ENCODE measurements at places on chromosomes 4 and X.

DNA sequence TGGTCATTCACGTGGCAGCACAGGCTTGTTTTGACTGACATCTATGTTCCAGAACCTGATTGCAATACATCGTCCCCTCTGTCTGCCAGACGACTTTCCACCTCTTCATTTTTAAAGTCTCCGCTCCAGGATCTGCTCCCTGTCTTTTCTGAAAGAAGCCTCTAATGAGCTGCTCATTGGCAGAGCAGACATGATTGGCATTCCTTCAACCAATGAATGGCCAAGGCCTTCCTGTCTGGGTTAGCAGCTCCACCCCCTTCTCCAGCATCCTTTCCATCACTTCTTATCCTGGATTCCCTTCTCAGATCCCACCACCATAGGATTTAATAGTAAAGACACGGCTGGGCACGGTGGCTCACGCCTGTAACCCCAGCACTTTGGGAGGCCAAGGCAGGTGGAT is 202.7 kb upstream of the KLF3 start:
- DNase-seq: no peak

GRCh38 chrX:39043838-39044550 is 242.7 kb downstream of the MID1IP1 start:
- DNase-seq: no peak

- DNase-seq: peak; percentile 3
These were observed 43.7 kb downstream of the NLGN4X start for GRCh38 chrX:6184900-6185515.

- DNase-seq: no peak
These were observed 159.3 kb upstream of the GALNT7 start for GRCh38 chr4:173009129-173009823.

DNA sequence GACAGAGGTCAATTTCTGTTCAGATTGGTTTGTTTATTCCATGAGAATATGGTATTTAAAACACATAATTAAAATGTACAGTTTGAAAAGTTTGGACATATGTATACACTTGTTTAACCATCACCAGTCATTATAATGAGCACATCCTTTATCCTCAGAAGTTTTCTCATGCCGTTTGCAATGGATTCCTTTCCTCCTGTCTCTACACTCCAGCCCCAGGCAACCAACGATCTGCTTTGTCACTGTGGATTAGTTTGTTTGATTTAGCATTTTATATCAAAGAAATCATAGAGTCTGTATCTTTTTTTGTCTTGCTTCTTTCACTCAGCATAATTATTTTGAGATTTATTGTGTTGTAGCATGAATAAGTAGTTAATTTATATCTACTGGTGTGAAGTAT is 243.0 kb upstream of the TRAM1L1 start:
- no peak for DNase-seq

DNA sequence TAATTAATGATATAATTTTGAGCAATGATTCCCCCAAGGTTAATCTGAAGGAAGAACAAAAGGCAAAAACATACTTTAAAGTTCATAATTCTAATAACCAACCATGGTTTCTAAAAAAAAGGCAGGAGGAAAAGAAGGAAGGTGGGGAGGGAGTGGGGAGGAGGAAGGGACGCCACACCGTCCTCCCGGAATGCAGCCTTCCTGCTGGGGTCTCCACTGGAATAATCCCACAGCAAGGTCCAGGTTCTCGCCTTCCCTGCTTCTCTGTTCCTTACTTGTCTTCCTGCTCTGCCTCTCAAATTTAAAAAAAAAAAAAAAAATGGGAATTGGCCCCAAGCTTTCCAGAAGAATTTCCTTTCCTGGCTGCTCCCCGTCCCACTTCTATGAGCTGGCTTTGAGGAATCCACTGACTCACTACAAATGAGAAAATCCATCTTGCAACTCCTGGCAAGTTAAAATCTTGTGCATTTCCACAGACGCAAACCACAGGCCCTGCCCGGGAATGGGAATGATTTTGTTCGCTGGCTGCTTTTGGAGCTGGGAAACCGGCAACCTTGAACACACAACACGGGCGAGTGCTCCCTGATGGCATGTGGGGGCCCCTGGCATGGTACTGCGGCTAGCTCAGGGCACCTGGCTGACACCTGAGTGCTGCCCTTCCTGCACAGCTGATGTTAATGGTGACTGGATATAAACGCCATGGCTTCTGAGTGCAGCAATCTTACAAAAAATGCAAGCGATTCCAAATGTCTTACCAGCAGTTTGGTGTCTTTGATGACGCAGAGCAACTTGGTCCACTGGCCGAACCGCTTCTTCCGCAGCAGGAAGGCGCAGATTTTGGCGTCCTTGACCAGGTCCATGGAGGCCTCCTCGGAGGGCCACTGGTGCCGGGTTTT is 97.0 kb downstream of the AFAP1 start:
- DNase-seq: peak; percentile 62

DNA sequence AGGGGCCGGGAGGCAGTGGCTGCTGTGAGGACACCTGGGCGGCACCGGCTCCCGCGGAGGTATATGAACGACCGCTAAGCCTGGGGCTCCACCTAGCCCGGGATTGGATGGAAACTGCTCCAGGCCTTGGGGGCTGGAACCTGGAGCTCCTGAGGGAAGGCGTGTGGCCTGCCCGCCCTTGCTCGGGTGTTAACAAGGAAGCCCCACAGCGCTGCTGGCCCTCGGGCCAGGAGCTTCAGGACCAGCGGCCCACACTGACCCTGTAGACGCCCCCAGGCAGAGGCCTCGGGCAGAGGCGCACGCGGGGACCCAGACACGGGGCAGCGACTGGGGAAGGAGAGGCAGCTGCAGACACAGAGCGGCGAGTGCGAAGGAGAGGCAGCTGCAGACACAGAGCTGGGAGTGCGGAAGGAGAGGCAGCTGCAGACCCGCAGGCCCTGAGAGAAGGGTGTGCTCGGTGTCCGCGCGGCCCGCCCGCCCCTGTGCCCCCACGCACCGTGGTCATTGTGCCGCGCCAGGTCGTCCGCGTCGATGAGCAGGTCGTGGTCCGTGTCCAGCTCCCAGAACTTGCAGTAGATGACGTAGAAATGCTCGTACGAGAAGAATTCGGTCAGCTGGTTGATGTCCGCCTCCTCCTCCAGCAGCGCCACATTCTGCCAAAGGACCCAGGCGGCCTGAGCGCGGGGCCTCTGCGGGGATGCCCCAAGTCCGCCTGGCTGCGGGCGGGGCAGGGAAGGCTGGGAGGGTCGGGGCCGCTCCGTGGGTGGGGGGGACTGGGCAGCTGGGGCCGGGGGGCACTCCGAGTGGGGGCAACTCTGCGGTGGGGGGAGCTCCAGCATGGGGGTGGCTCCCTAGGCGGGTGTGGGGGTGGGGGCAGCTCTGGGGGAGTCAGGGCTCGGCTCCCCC is 26.7 kb upstream of the GTPBP6 start:
- DNase-seq: no peak

DNA sequence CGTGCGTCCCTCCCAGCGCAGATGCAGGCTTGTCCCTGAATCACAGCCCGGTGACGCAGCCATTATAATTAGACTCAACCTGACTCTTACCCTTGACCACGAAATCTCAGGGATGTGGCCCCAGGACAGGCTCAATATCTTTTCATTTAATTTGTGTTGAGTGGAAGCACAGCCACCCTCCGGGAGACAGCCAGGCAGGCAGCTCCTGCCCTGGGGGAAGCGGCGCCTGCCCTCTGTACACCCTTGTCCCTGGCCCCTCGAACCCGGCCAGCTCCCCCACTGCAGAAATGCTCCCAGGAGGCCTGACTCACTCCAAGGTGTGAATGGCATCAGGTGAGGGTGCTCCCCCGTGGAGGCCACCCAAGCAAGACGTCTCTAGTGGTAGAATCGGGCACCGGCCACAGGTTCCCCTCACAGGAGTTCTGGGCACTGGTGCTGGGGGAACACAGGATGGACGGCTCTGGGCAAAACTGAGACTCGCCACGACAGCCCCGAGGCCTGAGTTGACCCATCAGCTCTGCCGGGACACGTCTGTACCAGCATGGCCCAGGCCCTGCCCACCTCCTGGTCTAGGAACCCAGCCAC is 2.7 kb downstream of the CPLX1 start:
- DNase-seq: no peak

GRCh38 chrX:11702420-11702819 is 36.7 kb upstream of the ARHGAP6 start:
- DNase-seq: no peak

- no peak for DNase-seq
These were observed 38.7 kb upstream of the GRID2 start for GRCh38 chr4:92265021-92265420.

DNA sequence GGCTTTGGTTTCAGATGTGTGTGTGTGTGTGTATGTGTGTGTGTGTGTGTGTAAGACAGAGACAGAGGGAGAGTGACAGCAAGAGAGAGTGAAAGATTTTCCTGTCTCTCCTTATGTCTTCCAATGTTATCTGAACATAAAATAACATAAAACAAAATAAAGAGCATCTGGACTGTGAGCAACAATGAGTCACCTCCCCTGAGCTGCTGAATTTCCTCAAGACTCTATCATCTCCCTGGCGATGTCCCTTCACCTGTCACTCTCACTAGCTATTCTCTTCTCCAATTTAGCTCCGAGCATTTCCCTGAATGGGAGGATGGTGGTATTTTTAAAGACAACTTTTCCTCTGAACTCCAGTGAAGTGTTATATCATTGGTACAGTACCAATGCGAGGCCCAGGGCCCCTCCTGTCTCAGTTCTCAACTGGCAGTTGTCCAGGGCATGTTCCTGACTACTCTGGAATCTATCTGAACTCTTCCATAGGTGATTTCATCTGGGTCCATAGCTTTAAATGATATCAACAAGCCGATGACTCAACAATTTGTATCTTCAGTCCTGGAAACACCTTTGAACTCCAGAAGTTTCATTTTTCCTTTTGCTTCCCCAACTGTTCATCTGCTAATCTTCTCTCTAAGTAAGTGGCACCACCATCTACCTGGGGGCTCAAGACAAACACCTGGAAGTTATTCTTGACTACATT is 195.0 kb upstream of the CLNK start:
- DNase-seq: no peak
